ENCODE measurements at places on chromosomes 13 and 19.

- DNase-seq = no peak
Measured at GRCh38 chr13:113166681-113167080, 8.2 kb downstream of the PROZ start.

DNA sequence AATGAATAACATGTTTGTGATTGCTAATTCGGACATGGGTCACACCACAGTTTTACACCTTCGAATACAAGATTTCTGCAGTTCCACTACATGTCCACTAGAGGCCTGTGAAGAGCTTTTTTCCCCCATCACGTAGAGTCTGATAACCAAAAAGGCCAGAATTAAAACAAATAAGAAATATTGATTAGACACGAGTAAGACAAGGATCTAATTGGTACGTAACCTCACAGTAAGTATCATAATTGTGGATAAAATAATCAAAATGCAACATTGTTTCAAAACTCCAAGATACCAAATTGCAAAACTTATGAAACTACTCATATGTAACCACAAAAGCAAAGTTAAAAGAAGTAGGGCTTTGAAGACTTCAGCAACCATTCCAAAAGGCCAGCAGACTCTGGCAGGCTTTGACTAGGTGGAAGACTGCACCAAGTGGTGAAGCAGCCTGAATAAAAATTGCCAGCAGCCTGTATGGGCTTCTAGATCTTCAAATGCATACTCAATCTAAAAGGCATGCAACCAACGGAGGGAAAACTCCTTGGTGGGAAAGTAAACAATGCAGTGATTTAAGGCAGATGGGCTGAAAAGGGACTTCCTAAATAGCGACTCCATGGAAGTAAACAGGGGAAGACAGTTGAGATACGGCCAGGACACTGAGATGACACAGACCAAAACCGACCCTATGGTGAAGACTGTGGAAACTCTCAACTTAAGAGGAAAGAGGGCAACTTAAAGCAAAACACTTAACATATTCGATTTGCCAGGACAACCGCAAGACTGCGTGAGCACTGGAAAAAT lies 56.7 kb downstream of the STARD13 start:
- DNase-seq = peak; percentile 45

- peak; percentile 23 for DNase-seq
Measured at GRCh38 chr13:26382366-26382765, 128.4 kb downstream of the CDK8 start.

- no peak for DNase-seq
Measured at GRCh38 chr19:16454351-16454918, 17.3 kb downstream of the EPS15L1 start.

DNA sequence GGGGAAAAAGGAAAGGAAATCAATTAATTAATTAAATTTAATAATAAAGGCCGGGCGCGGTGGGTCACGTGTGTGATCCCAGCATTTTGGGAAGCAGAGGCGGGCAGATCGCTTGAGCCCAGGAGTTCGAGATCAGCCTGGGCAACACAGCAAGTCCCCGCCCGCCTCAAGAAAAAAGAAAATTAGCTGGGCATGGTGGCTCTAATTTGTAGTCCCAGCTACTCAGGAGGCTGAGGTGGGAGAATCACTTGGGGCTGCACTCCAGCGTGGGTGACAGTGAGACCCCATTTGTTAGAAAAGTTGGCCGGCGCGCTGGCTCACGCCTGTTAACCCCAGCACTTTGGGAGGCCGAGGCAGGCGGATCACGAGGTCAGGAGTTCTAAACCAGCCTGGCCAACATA lies 733 bp upstream of the CD320 start:
- no peak for DNase-seq
